ENCODE measurements at places on chromosomes 6 and 20.

DNA sequence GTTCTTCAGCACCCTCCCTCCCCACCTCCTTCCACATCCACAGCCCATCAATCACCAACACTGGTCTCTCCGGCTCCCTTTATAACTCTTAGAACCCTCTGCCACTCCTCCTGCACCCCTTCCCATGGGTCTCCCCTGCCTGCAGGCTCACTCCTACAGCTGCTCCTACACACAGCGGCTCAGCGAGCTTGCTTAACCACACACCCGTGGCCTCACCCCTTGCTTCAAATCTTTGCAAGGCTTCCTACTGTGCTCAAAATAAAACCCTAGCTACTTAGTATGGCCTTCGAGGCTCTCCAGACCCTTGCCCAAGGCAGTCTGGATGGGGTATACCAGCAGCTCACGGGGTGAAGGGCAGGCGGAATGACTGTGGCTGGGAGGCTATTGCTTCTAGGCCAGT is 63.7 kb downstream of the JPH2 start:
- no peak for DNase-seq

DNA sequence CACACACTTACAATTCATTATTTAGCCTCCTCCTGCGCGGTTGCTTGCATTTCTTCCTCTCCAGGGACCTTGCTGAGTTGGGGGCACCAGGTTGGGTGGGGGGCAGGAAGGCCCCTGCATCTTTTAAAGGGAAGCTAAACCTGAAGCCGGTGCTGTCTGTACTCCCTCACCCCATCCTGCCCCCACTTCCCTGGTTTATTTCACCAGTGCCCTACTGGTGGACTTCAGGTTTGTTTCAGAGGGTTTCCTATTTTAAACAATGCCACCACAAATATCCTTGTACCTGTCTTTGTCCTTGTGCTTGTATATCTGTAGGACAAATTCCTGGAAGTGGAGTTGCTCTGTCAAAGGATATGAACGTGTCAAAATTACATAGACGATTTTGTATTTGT is 21.0 kb downstream of the PTK7 start:
- DNase-seq: no peak

GRCh38 chr6:116015983-116016382 is 44.7 kb downstream of the FRK start:
- DNase-seq: no peak

- DNase-seq: peak; percentile 7
These were observed 786 bp downstream of the ADRM1 start for GRCh38 chr20:62303340-62304226.

GRCh38 chr6:56594699-56595098 is 48.0 kb downstream of the DST start:
- peak; percentile 2 for DNase-seq

GRCh38 chr6:109187399-109188114 is 92.2 kb downstream of the CEP57L1 start:
- peak; percentile 73 for DNase-seq

DNA sequence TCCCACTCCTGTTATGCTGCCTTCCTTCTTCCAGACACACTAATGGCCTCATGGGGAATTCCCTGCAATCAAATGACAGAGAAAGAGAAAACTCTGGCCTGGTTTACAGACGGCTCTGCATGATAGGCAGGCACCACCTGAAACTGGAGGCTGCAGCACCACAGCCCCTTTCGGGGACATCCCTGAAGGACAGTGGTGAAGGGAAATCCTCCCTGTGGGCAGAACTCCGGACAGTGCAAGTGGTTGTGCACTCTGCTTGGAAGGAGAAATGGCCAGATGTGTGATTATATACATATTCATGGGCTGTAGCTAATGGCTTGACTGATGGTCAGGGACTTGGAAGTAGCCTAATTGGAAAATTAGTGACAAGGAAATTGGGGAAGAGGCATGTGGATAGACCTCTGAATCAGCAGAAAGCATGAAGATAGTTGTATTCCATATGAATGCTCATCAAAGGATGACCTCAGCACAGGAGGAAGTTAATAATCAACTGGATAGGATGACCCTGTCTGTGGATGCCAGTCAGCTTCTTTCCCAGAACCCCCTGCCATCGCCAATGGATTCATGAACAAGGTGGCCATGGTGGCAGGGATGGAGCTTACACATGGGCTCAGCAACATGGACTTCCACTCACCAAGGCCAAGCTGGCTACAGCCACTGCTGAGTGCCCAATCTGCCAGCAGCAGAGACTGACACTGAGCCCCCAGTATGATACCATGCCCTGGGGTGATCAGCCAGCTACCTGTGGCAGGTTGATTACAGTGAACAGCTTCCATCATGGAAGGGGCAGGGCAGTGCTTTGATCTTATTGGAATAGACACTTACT is 44.5 kb upstream of the VSX1 start:
- no peak for DNase-seq

DNA sequence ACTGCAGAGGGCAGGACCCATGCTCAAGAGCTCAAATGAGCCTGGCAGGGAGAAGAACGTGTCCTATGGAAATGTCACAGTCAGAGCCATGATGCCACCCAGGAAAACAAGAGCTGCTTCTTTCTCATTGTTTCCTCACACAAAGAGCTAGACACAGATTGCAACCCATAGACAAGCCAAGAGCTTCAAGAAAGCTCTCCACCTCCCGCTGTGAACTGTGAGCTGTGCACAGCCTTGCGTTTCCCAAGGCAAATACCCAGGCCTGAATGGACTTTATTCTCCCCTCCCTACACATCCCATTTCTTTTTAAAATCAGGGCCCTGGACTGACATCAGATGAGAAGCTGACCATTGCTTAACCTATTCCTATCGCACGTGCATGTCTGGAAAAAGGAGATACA is 388.8 kb downstream of the RNGTT start:
- DNase-seq: no peak

DNA sequence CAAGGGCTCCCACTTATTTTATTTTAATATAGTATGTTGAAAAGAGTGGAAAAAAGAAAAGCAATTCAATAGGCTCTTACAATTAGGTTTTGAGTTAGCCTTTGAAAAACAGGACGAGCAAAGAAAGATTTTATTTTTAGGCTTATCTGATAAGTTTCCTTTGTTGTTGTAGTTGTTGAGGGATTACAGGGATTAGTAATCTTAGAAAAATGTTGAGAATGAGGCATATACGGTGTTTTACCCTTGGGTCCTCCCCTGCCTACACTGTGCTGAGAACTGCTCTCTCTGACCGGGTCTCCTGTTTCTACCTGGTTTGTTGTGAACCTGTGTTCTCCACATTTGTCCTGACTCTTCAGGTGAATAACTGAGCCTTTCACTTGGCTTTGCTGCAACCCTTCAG is 16.7 kb downstream of the TRAPPC3L start:
- DNase-seq: no peak

GRCh38 chr20:63917811-63918210 is 22.9 kb downstream of the DNAJC5 start:
- DNase-seq: no peak

GRCh38 chr6:89842228-89842627 is 12.5 kb downstream of the CASP8AP2 start:
- no peak for DNase-seq
